Activated CD4-positive, alpha-beta T cell treated with anti-CD3 and anti-CD28 coated beads, Interleukin-2, amount 10 ng/mL, durations not matched to agents 7 days and 5 days (primary cell): ENCODE measurements at places on chromosomes 11 and 22.

- H3K4me3 ChIP-seq = no peak overlapping the region
- no peak for DNase-seq
- H3K27ac ChIP-seq = no peak overlapping the region
- no peaks in the 10 kb centered on the region for H3K36me3 ChIP-seq
These were observed 106.8 kb downstream of the KIRREL3 start for GRCh38 chr11:126893796-126894195.

- no peaks in the 10 kb centered on the region for H3K4me1 ChIP-seq
- H3K27me3 ChIP-seq = peaks cover 12% of the 10 kb centered on the region
- no peaks in the 10 kb centered on the region for H3K36me3 ChIP-seq
- no peak for DNase-seq
- H3K27ac ChIP-seq = no peak overlapping the region
These were observed 34.4 kb upstream of the CALCB start for GRCh38 chr11:15038963-15039362.

GRCh38 chr22:48369789-48370507, 1457.7 kb downstream of the BRD1 start:
- H3K27ac ChIP-seq = no peak overlapping the region
- no peaks in the 10 kb centered on the region for H3K36me3 ChIP-seq
- no peaks in the 10 kb centered on the region for H3K27me3 ChIP-seq
- no peaks in the 10 kb centered on the region for H3K4me1 ChIP-seq
- H3K4me3 ChIP-seq = no peak overlapping the region
- DNase-seq = no peak

GRCh38 chr11:65275906-65276305, 14.1 kb downstream of the POLA2 start:
- peaks cover 44% of the 10 kb centered on the region for H3K36me3 ChIP-seq
- no peak for DNase-seq
- no peak overlapping the region for H3K27ac ChIP-seq
- H3K27me3 ChIP-seq = no peaks in the 10 kb centered on the region
- peaks cover 11% of the 10 kb centered on the region for H3K4me1 ChIP-seq

- H3K27me3 ChIP-seq = peaks cover 6% of the 10 kb centered on the region
- H3K36me3 ChIP-seq = no peaks in the 10 kb centered on the region
- H3K4me3 ChIP-seq = no peak overlapping the region
- peak overlapping the region; percentile 89 for H3K27ac ChIP-seq
These were observed 41.2 kb downstream of the IGLL5 start for GRCh38 chr22:22928666-22929380.
